ENCODE measurements at places on chromosomes 7 and 10.

GRCh38 chr7:44220358-44221112 is 19.8 kb downstream of the YKT6 start:
- no peak for DNase-seq

DNA sequence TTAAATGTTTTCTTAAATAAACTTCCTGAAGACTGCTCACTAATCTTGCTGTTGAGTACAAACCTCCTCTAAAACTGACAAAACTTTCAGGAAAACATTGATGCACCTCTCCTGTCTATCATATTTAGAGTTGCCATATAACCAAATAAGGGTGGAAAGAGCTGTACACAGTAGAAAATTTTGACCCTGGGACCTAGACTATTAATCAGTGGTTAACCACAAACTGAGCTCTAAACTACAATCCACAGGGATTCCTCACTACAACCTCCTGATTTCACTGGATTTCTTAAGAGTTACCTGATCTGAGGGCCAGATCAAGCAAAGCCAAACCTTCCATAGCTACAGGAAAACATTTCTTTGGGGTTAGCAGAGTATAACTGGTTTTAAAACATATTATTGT is 39.9 kb upstream of the WNT16 start:
- no peak for DNase-seq

DNA sequence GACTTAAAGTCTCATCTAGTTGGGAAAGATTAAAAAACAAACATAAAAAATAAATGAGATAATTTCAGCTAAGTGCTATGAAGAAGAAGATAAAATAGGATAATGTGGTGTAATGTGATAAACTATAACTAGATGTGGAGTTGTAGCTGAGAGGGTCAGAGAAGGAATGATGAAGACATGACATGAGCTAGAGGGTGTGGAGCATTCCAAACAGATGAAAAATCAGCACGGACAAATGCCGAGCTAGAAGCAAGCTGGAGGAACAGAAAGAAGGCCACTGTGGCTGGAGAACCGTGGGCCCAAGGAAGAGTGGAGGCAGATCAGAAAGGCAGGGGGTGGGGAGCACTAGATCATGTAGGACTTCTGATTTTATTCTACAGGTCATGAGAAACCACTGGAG is 70.6 kb downstream of the CDK6 start:
- no peak for DNase-seq

DNA sequence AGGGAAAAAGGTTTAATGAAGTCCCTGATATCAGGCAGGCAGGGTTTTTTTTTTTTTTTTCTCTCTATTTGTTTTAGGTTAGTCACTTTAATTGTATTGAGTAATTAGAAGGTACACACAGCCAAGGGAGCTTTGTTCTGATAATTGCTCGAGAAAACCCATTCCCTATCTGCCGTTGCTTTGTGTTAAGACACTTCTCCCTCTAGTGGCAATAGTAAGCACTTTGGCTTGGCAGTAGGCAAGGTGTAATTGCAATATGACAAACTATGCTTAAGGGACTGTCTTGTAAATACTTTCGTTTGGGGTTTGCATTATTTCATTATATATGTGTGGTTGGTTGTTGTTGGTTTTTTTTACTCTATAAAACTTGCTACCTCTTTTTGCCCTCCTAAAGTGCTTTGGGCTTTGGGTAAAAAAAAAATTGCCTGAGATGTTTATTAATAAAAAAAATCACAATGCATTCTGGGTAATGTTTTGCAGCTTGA is 113.4 kb downstream of the BTRC start:
- no peak for DNase-seq

GRCh38 chr10:10591715-10592341 is 425.8 kb upstream of the CELF2 start:
- DNase-seq: no peak

GRCh38 chr7:24715661-24716479 is 41.4 kb downstream of the GSDME start:
- peak; percentile 35 for DNase-seq

DNA sequence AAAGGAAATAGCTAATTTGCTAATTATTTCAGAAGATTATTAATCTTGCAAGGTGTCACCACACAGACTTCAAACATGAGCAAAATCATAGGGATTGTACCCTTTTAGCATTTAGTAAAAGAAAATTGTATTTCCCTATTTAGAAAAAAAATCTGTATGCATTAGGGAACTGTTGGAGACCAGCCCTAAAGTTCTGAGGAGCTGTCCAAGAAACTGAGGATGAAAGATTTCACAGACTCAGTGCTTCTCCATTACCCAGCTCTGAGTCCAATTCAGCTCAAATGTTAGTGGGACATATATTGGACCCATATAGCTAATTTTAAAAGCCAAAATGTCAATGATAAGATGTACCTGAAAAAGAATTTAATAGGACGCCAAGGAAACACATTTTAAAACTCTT is 271.7 kb downstream of the SNX10 start:
- DNase-seq: no peak

DNA sequence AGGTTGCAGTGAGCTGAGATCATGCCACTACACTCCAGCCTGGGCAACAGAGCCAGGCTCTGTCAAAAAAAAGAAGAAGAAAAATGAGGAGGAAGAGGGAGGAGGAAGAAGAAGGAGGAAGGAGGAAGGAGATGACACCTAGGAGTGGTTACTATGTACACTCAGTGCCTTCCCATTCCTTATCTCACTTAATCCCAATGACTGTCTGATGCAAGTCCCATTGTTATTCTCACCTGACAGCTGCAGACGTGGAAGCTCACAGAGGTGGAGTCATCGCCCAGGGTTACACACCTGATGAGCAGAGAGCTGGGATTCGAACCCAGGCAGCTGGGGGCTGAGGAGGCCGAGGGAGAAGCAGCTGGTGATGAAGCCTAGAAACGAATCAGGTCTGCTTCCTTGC is 258.8 kb downstream of the SNX10 start:
- no peak for DNase-seq

DNA sequence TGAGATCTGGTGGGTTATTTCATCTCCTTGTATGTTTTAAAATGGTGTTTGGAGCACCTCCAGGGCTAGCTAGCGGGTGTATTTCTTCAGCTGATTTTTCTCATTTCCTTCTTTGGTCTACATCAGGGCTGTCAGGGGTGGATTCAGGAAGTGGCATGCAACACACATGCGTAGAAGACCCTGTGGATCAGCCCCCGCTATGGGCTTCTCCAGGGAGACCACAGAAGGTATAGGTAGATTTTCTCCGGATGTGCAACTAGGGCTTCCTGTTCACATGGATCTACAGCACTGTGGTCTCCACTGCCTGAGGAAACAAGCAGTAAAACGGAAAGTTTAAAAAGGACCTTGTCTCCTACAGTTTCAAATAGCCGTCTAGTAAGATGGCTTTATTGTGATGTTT is 10.4 kb downstream of the NUB1 start:
- DNase-seq: no peak

DNA sequence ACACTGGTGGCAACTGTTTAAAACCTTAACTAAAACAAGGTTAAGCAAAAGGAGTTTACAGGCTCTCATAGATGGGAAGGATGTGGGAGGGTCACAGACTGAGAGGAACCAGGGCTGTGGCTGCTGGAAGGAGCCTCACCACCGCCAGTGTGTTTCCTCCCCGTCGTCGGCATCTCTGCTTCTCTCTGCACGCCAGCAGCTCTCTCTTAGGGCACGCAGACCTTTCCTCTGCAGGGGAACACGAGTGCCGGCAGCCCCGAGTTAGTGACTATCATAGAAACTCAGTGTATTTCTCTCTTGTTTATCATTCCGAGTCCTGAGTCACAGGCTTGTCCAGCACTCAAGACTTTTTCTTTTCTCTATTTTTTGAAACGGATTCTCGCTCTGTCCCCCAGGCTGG is 8.1 kb upstream of the SH2D4B start:
- no peak for DNase-seq

DNA sequence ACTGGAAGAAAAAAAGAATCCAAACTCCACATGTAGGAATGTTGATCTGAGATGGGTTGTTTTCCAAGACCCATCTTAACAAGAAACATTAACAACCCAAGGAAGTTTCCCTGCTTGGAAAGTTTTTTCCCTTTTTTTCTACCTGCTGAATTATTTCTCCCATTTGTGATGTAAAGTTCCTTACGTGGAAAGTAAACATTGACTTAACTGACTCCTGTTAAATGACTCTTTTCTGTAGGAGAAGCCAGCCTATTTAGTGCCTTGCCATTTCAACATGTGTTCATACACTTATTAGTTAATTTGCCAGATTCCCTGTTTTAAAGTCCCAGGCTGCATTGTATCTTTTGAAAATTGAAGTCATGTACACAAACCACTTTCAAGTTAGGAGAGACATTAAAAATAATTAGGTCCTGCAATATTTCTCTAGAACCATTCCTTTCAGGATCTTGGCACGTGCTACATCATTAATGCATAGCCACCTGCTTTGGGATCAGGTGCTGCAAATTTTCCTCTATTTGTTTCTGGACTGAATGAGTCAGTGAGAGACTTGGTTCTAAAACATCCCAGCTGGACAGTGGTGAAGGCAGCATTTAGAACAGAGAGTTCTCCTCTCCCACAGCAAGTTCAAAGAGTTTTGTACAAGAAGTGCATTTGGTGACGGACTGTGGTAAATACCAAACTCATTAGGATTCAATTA is 698.5 kb downstream of the SUGCT start:
- no peak for DNase-seq

DNA sequence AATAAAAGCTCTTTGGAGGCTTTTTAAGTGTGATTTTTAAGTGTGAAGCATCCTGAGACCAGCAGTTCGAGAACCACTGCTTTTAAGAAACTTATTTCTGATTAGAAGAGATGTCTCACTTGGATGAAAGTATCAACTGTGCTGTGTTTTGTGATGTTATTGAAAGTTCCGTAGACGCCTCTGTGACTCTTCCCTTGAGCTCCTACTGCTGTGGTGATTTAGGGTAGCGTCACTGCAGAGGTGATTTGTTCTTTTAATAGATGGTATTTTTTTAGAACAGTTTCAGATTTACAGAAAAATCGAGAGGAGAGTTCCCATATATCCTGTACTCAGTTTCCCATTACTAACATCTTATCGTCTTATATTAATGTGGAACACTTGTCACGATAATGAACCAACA is 29.5 kb downstream of the FBH1 start:
- no peak for DNase-seq

DNA sequence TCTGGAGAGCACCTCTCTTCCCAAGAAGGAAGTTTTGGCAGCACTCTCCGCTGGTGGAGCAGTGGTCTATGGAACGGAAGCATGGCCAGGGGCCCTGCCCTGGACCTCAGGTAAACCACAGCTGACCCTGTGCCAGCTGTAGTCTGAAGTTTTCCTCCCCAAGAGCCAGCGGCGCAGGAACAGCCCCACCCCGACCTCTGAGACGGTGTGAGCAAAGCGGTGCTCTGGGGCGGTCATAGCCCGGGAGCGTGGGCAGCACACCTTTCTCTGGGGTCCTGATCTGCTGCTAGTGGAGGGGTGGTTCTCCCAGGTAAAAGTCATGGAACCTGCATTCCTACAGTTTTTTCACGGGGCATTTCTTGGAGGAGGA is 52.6 kb downstream of the TSPAN15 start:
- DNase-seq: no peak

GRCh38 chr10:103648636-103649532 is 155.4 kb downstream of the NEURL1 start:
- no peak for DNase-seq

DNA sequence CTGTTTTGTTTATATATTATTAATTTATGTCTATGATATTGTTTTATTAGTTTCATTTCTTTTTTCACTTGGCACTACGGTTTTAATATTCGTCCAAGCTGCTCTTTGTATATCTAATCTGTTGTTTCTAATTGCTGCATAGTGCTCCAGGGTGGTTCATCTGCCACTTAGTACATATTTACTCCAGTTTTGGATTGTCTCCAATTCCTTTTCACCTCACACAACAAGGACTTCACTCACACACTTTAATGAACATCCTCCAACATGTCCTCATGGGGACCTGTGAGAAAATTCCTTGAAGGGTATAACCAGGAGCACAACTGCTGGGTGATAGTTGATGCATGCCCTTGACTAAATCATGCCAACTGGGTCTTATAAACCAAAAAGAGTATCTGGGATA is 14.1 kb upstream of the NOC3L start:
- DNase-seq: no peak

- DNase-seq: no peak
Observed at GRCh38 chr10:74332398-74332797, 181.4 kb downstream of the ADK start.

DNA sequence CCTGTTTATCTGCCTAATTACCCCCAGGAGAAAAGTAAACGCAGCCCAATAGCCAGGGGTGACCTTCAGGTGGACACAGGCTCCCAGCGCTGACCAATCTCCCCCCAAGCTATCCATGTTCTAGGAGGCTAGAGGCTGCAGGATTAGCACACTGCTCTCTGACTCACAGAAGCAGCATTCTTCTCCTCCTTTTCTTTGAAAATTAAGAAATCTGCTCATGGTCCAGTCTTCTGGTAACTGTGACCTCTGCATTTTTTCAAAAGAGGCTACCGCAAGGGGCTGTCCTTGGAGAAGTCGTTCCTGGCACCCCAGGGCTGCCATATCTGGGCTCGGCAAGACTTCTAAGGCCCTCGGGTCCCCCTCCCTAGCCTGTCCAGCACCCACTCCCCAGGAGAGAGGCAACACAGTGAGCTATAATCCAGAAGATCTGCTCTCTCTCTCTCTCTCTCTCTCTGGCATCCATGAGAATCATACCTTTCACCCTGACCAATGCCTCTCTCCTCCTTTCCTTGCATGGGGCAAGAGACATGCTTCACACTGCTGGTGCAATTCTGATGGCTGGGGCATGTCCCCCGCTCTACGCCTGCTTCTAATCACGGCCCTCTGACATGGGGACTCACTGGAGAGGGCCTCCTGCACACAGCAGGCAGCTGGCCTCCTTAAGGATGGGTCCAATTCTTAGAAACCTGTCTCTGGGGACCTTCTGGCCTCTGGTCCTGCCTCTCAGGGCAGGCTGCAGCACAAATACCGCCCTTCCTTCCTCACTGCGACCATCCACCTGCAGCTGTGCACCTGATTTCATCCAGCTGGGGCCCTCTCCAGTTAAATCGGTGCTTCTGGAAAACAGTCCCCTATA is 27.3 kb downstream of the ANXA11 start:
- no peak for DNase-seq

DNA sequence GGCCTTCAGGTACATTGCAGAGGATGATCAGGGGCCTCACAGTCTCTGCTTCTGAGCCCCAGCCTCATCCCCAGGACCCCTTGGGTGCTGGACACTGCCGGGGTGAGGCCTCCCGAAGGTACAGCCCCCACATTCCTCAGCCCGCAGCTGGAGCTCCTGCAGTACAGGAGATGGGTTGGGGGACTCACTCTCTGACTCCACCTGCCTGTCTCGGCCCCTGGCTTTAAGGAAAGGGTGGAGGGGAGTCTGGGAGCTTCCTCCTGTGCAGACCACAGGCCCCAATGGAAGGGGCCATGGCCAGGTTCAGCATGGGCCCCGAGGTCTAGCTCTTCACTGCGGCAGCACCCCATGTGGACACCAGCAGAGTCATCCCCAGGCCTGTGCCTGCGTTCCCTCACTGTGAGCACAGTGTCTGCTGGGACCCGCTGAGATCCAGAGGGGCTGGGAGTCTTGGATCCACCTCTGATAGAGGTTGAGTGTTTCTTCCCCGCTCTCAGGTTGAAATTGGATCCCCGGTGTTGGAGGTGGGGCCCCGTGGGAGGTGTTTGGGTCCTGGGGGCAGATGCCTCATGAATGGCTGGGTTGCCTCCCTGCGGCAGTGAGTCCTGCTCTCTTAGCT is 99.9 kb downstream of the PRKAG2 start:
- DNase-seq: no peak

All from nucleus accumbens (tissue), 56 donors.